ENCODE measurements at places on chromosomes 16 and 17.

DNA sequence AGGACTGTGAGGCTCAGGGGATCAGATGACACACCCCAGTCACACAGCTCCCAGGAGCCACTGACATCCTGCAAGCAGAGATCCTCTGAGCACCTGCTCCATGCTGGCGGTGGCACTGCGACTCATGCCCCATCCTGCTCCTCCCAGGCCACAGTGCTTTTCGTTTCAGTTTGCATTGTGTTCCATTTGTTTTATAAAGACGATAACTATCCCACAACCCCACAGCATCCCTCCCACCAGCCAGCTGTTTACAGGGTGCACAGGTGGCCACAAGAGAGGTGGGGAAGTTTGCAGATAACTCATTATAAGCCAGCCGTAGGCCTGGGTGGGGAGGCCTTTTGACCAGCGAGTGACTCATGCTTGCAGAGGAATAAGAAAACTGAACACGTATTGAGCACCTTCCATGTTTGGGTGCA is 28.2 kb downstream of the BCO1 start:
- DNase-seq: no peak

GRCh38 chr17:64152428-64153125 is 22.6 kb upstream of the ERN1 start:
- no peak for DNase-seq

DNA sequence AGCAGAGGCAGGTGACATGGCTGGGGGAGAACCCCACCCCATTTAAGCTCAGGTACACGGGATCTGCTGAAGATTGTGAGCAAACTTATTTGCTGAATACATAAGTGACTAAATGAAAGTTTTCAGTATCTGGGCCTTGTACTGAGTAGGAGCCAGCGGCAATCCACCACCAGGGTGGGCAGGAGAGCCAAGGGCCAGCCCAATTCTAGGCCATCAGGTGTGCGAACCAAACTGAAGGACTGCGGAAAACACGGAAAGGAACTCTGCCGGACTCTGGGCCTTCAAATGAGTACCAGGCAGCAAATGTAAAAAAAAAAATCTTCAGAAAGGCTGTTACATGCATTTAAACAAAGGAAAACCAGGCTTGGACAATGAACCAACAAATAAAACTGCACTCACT is 19.7 kb downstream of the ARHGAP17 start:
- DNase-seq: no peak

DNA sequence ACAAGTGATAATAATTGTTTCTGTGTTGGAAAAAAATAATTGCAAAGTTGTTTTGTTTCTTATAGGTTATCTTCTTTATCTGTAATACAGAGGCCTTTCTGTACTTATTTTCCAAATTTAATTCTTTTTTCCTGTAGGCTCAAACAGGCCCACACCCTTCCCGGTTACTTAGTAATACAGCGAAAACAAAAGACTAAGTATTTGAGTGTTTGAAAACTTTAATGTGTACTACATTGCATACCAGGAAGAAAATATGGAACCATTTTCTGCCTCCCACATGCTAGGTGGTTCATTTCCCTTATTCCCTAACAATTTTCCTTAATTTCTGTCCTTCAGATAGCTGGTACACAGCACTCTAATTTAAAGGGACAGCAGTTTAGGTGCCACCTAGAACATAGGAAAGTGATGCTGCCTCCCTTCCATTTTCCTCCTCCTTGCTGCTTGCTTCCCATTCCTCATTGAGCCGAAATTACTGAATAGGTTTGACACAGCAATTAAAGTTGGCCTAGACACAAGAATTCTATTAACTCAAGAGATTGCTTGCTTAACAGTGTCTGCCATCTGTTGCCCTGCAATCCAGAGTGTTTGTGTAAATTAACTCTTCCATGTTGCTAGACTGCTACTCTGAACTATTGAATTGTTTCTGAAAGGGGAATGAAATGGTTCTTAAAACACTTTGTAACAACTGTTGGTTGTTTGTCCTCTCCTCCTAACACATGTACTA is 24.2 kb downstream of the CYB5B start:
- no peak for DNase-seq

GRCh38 chr17:3669085-3669347 is 404 bp downstream of the EMC6 start:
- no peak for DNase-seq
